Left renal pelvis (tissue), 4 donors: ENCODE measurements at places on chromosomes 12 and 14.

DNA sequence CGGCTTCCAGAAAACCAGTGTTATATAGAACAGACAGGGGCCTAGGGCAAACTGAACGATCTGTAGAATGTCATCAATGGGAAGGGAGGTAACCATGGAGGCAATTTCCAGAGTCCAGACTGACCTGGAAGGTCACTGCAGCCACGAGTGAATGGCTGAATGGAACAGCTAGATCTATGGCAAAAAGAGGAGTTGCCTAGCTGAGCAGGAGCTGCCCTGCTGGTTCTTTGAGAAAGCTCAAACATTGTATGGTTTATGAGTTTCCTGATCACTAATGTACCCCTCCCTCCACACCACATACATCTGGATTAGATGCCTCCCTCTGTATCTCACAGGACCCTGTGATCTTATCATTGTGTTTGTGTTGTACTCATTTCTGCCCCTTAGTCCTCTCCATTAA is 1.0 kb upstream of the RERG start:
- DNase-seq = no peak

DNA sequence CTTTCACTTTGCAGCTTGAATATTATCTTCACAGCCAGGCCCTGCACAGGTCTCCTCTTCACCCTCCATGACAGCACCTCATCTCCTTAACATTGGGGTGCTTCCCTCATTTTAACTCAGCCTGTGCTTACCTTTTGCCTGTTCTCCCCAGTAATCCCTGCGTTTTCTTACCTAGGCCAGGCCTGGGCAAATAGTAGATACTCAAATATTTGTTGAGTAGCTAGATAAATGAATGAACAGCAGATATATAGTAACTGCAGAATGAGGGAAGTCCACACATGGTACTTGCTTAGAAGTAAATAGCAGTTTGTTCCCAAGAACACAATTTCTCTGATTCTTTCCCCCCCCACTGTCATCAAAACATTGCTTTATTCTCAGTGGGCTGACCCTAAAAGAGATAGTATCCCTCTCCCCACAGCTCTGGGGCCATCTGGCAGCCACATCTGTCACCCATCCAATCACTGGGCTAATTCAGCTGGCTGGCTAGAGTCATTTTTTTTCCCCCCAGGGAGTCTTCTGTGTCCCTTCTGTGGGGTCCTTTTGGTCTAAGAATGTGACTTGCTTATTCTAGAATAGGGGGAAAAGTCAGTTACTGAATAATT is 43.2 kb downstream of the APPL2 start:
- DNase-seq = no peak

- peak; percentile 74 for DNase-seq
Measured at GRCh38 chr14:23352506-23353432, at the start of gene SLC22A17. SLC22A17 (minus strand) TSS chr14:23352887.

GRCh38 chr12:8564656-8565055 is 24.0 kb upstream of the CLEC4E start:
- DNase-seq = no peak

DNA sequence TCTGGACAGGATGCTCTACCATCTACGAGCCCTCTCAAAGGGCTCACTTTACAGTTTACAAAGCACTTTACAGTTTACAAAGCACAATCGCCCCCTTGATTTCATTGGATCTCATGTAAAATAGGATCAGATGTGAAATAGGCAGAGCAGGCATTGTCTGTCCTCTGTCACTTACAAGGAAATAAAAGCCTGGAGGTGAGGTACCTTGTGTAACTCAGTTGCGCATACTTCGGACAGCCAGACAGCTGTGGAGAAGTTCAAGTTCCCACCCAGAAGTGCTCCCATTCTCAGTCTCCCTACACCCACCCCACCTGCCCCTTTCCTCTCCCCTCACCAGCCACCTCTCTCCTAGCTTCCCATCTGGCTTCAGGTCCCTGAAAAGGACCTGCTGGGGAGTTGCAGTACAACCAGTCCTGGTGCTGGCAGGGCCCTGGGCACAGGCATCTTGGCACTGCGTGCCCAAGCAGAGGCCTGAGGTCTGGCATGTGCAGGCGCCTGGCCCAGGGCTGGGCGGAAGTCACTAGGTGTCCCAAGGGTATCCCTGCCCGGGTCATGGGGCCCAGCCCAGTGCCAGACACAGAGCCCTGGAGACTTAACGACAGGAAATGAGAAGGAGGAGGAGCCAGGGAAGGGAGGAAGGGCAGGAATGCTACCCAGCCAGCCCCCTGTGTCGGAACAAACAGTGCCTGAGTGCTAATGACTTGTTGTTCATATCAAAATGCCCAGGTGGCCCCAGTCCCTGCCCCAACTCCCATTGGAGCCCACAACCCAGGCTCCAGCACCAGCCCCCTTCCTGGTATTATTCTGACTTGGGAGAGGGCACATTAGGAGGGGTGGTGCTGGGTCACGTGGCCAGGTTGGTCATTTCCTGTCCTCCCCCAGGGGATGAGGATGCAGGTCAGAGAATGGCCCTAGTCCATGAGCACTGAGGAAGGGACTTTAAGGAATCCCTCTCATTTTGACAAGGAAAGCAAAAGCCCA is 5.4 kb downstream of the RAPGEF3 start:
- DNase-seq = no peak

GRCh38 chr12:6074979-6075585 is 49.4 kb downstream of the VWF start:
- DNase-seq = no peak

DNA sequence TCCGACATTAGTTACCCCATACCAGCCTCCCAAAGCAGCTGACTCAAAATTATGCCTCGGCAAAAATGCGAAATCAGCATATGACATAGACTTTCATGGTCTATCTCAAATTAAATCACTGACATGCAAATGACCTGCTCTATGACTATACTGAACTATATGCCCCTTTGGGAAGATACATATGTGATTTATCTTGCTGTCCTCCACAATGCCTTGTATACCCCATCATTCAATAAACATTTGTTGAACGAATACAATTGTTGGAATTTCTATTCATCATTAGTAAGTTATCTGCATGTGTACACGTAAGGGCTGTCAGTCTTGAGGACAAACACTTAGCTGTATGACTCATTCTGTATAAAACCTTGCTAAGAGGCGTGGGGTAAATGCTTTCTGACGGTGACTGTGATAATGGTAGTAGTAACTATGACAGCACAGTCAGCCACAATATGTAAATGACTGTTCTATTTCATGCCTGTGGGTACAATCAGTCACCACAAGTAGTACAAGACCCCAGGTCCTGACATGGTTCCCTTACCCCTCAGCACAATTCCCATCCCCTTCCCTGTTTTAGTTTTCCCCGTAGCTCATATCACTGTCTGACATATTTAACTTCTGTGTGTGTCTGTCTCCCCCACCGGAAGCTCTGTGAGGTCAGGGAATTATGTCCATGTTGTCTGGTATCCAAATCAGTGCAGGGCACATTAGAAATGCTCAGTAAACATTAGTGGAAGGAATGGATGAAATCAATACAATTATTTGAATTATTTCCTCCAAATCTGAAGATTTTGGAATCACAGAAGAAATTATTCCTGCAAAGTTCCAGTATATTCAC is 42.8 kb downstream of the STXBP6 start:
- DNase-seq = no peak

DNA sequence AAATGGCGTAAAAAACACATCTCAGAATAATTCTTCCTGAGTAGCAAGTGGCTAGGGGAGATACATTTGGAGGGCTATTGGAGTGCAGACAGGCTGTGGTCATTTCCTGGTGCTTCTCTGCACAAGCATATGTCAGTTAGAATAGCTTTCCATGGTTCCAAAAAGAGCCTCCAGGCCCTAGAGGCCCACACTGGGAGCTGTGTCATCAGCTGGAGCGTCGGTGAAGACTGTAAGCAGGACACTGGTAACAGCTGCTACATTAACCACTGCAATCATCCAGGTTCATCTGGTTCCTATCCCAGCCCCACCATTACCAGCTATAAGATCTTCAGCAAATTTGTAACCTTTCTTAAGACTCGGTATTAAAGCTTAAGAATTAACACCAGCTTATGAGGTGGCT is 31.7 kb upstream of the APPL2 start:
- no peak for DNase-seq

GRCh38 chr12:59084511-59085375 is 164.4 kb upstream of the LRIG3 start:
- DNase-seq = peak; percentile 27

- DNase-seq = no peak
Measured at GRCh38 chr12:5371631-5372030, 60.3 kb upstream of the NTF3 start.

DNA sequence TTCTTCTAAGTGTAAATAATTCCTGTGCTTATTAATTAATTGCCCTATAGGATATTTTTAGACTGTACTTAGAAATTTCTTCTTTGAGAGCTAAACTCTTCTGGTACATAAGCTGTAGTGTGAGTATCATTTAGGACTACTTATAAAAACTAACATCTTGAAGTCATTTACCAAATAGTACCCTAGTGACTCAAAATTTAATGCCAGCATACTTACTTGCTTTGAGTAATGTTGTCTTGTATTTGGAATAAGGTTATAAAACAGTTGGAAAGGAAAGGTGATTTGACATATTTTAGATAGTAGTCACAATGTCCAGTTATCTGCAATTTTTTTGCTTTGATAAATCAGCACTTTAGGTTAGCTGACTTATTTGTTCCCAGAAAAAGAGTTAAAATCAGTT is 39.1 kb downstream of the SPATA7 start:
- no peak for DNase-seq

DNA sequence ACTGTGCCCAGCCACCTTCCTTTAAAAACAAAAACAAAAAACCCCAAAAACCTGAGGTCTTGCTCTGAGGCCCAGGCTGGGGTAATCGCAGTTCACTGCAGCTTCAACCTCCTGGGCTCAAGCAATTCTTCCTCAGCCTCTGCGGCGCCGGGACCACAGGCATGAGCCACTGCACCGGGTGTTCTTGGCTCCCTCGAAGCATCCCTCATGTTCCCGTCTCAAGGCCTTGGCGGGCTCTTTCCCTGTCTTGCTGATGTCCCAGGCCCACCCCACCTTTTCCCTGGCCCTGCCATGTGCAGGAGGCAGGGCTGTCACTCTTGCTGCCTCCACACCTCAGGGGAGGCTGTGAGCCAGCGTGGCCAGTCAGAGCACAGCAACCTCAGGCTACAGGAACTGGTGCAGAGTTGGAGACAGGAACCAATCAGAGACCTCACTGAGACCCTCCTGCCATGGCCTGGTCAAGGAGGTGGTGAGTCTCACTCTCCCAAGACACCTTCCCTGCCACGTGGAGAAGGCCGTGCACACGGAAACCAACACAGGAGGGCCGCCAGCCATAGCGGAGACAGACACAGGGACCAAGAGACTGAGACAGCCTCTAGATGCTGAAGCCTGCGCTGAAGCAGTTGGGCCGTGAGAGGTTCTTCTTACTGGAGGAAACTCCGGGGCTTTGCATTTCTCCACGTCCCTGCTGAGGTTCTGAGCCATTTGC is 6.0 kb upstream of the AMN start:
- DNase-seq = no peak

DNA sequence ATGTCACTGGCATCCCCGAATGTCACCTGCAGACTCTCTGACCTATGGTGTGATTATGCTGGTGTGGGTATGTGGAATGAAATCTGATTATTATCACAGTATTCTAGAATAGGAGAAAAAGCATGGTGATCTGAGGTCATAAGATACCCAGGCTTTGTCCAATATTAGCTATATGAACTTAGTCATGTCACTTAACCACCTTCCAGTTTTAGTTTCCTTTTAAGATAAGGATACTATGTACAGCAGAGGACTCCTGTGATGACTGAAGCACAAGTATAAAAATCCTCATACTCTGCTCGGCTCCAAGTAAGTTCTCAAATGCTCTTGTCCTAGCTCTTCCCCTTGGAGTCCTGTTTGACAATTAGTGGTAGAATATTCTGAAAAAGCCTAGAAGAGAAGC is 2.8 kb downstream of the GNS start:
- DNase-seq = no peak

DNA sequence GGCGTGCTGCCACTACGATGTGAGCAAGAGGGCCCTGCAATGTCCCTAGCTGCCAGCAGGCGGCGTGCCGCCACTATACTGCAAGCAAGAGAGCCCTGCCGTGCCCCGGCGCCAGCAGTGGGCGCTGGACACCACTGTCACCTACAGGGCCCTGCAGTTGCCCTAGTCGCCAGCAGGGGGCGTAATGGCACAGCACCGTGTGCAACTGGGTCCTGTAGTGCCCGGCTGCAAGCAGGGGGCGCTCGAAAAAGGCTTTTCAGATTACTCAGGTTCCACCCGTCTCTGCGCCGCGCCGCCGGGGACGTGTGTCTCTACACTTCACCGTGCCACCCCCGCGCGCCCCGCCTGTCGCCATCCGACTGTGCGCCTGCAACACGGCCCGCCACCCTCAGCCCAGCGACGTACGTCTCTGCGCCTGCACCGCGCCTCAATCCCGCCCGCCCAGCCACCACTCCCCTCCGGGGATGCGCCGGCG is 1356.9 kb downstream of the TMEM121 start:
- no peak for DNase-seq

DNA sequence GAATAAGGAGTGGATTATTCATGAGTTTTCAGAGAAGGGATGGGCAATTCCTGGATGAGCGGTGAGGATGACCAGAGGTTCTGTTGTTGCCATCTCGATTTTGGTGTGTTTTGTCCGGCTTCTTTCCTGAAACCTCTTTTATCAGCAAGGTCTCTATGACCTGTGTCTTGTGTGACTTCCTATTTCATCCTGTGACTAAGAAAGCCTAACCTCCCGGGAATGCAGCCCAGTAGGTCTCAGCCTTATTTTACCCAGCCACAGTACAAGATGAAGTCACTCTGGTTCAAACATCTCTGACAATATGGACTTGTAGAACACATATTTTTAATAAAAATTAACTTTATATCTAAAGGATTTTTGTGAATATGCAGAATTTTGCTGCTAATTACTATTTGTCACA is 716.4 kb downstream of the FSCB start:
- no peak for DNase-seq

- no peak for DNase-seq
Measured at GRCh38 chr14:25041484-25041883, 8.5 kb downstream of the STXBP6 start.

GRCh38 chr12:1481906-1482305 is 112.5 kb downstream of the FBXL14 start:
- no peak for DNase-seq

- DNase-seq = no peak
Measured at GRCh38 chr12:2550561-2551411, 244.0 kb upstream of the FKBP4 start.

- no peak for DNase-seq
Measured at GRCh38 chr14:89411976-89412375, 5.1 kb downstream of the FOXN3 start.

GRCh38 chr12:132320767-132321211 is 8.6 kb downstream of the GALNT9 start:
- DNase-seq = no peak

DNA sequence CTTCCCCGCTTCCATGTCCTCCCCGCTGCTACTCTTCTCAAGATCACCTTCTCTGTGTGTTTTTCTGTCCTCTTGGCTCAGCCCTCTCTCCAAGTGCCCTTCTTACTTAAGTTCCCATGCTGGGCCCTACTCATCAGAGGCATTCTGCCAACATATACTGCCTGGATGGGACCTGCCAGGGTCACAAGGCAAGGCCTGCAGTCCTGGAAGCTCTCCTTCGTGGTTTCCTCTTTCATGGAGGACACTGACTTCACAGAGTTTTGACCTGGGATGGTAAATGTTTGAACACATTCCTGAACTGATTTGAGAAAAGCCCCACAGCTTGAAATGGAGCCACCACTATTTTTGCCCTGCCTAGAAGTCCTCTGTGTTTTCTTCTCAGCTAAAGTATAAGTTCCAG is 140.9 kb downstream of the TMEM30B start:
- no peak for DNase-seq

- DNase-seq = no peak
Measured at GRCh38 chr12:75892731-75893408, 138.7 kb downstream of the PHLDA1 start.
